Stimulated activated CD4-positive, alpha-beta T cell treated with anti-CD3 and anti-CD28 coated beads, Interleukin-12 subunit alpha, Interleukin-12 subunit beta, amount 100 ng/mL, for 48 hours (primary cell): ENCODE measurements at places on chromosomes 4 and X.

DNA sequence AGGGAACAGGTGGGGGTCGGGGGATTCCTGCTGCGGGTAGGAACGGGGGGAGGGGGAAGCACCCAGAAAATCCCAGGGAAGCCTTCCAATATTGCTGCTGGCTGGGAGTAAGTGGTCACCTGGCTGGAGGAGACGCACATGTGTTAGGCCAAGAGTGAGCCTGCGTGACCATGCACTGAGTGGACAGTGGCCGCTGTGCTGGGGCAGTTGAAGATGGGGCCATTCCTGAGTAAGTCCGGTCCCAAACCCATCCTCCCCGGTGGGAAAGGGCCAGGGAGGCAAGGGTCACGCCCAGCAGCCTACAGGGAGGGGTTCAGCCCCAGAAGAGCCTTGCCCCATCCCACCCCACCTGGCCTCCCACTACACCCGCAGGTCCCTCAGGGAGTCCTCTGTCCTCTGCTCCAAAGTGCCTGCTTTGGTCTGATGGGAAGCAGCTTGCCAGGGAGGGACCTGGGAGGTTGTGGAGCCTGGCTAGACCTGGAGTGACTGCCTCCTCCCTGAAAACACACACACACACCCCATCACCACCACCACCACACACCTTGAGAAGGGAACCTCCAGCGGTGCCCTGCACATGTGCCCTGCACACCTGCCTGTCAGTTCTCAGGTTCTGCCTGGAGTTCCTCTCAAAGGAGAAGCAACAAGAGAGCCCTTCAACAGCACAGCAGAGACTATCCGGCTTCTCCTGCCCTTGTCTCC, 6.1 kb downstream of the L1CAM start:
- no peak for DNase-seq

DNA sequence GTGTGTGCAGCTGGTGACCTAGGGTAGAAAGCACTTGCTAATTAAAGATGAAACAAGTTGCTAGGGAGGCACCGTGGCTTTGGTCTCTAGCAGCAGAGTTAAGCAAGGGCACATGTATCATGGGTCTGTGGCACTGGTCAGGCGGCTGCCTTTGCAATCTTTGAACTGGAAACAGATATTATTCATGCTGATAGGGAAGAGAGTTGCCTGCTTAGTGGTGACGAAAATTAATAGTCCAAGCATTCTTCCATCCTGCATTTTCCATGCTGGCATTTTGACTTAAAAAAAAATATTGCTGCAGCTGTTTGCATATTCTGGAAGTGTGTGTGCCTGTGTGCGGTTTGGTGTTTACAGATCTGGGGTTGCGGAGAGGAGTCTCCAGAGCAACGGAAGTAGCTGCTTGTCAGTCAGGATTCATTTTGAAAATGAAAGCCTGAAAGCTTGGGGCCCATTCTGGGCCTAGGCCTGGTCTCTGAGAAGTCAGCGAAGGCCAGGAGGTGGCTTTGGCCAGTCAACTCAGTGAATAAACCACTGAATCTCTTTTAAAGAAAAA, 2.3 kb upstream of the SOWAHD start:
- peak; percentile 17 for DNase-seq

GRCh38 chrX:85620466-85620865, 241.0 kb upstream of the POF1B start:
- no peak for DNase-seq

- DNase-seq: no peak
Measured at GRCh38 chrX:2266445-2267349, 234.1 kb downstream of the DHRSX start.

- DNase-seq: no peak
Measured at GRCh38 chr4:127284236-127284635, 348.5 kb upstream of the INTU start.

- no peak for DNase-seq
Measured at GRCh38 chrX:105696870-105697269, 125.5 kb upstream of the NRK start.

DNA sequence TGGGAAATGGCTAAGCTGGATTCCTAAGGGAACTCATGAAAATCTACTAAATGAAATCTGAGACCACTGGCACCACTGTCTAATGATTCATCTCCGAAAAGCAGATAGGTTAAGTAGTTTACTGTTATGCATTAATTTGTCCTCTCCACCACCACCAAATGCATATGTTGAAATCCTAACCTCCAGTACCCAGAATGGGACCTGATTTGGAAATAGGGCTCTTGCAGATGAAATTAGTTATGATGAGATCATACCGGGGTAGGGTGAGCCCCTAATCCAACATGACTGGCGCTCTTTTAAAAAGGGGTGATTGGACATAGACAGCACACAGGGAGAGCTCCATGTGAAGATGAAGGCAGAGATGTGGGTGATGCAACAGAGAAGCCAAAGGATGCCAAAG, 124.9 kb upstream of the GUCY1A1 start:
- no peak for DNase-seq
